ENCODE measurements at places on chromosomes 7 and 10. TPM values are rescaled to one million over a fixed set of nuclear protein-coding genes. Genes with fewer than 3 reads are reported as not detected.

DNA sequence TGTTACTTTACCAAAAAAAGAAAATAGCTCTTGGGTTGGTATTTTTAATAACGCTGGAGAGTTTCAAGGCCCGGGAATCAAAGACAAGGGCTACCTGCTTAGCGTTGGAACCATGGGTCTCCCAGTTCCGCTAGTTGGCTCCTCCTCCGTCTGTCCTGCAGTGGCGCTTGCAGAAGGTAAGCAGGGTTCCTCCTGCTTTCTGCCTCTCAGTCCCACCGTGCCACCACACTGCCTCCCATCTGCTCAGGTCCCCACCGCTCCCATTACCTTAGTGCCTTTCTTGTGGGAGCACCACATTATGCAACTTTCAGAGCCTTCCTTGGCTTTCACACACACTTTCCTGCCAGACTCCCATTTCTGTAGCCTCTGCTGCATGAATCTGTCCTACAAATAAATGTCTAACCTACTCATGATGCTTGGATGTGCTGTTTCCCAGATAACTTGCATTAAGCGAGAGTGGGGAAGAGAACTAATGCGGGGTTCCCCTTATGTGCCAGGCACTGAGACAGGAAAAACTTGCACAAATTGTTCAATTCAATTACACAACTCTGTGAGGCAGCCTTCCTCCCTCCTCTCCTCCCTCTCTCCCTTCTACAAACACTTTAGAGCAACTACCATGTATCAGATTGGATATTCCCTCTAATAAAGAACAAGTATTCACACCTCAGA lies 124.5 kb downstream of the AOAH start:
- DNase-seq, result no peak

GRCh38 chr7:119392-120163 lies 72.8 kb upstream of the FAM20C start:
- DNase-seq, result no peak

The GPRIN2 gene
- not detected for total RNA-seq

GRCh38 chr7:2452074-2452507 lies 24.1 kb downstream of the GRIFIN start:
- no peak for DNase-seq

GRCh38 chr7:51288896-51289622 lies 27.6 kb downstream of the COBL start:
- DNase-seq, result no peak

DNA sequence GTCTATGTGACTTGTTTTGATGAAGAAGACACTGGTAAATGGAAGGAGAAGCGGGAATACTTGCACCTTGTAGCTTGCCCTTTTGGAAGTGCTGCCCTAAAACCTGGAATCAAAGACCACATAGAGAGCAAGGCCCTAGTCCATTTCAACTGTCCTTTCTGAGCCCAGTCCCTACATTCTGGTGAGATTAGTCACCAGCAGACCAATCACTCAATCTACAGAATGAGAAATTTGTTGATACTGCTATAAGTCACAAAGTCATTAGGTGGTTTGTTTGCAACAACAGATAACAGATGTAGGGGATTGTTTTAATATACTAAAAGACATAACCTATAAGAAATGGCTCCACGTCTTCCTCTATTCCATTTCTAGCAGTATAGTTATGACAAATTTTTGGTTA lies 33.6 kb downstream of the WASL start:
- no peak for DNase-seq

All from uterus (tissue), 4 donors.